ENCODE measurements at places on chromosomes 1 and 21. TPM values are rescaled to one million over a fixed set of nuclear protein-coding genes. Genes with fewer than 3 reads are reported as not detected.

The SGIP1 gene
- total RNA-seq, result 22.8 TPM

The FAM163A gene
- 3.2 TPM for total RNA-seq

DNA sequence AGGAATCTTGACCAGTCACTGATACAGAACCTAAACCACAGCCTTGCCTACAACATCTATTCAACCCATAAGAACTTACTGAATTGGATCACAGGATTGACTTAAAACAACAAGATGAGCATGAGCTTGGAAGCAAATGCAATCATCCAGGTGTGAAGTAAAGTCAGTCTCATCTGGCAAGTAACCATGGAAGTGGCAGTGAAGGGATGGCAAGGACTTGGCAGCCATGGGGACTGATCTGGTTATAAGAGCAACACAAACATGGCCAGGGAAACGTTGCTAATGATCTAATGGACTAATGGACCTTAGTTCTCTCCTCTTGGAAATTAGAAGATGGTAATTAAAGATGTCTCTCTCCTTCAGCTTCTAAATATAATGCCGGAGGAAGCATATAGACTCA is 133.1 kb downstream of the VAV3 start:
- no peaks in the 10 kb centered on the region for H3K36me3 ChIP-seq
- H3K27me3 ChIP-seq, result no peaks in the 10 kb centered on the region
- peak; percentile 82 for DNase-seq

DNA sequence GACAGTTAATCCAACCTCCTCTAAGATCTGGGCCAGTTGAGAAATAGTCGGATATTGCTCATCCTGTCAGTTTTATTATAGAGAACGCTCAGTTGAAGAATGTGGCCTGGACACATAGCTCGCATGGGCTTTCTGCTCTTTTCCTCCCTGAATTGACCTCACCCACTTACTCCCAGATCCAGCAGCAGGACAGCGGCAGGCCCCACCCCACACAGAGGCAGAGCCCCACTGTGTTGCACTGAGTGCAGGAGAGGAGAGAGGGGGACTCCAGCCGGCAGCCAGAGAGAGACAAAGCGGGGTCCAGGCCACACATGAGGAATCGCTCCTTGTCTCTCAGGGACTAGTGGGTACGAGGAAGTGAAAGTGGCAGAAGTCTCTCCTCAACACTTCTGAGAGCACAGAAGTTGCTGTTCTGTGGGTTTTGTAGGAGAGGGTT is 78.6 kb downstream of the LAMC1 start:
- peak; percentile 13 for DNase-seq
- H3K36me3 ChIP-seq, result peaks cover 7% of the 10 kb centered on the region
- no peak overlapping the region for H3K27ac ChIP-seq
- H3K4me1 ChIP-seq, result peaks cover 24% of the 10 kb centered on the region
- no peaks in the 10 kb centered on the region for H3K27me3 ChIP-seq
- no peak overlapping the region for H3K4me3 ChIP-seq

- peaks cover 13% of the 10 kb centered on the region for H3K4me1 ChIP-seq
- H3K4me3 ChIP-seq, result peak within 1 kb of the TSS; percentile 6
- peak; percentile 64 for DNase-seq
- H3K27me3 ChIP-seq, result no peaks in the 10 kb centered on the region
These were observed at the start of gene SLC27A3 for GRCh38 chr1:153774780-153775457. SLC27A3 (plus strand) TSS chr1:153775407; CDS start chr1:153775498, 91 bp downstream.

GRCh38 chr1:207954104-207954503 is 43.2 kb upstream of the CD34 start:
- no peaks in the 10 kb centered on the region for H3K36me3 ChIP-seq
- DNase-seq, result no peak
- peaks cover 9% of the 10 kb centered on the region for H3K4me1 ChIP-seq
- no peak overlapping the region for H3K27ac ChIP-seq

DNA sequence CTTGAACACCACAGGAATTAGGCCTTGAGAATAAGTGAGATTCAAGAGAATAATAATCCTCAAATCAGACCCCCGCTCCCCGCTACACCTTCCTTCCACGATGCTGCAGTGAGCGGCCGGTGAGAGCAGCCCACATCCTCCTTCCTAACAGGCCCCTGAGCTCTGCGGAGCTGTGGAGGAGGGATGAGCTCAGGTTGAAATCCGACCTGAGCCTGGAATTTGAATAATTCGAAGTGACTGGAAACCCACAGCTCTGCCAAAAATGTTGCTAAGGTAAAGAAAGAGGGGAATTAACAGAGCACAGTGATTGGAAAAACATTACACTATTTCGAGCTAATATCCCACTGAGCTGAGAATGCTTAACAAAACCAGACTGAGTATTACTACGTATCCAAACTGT is 90.0 kb downstream of the URB2 start:
- DNase-seq, result no peak
- H3K4me1 ChIP-seq, result no peaks in the 10 kb centered on the region
- no peaks in the 10 kb centered on the region for H3K36me3 ChIP-seq
- H3K27me3 ChIP-seq, result no peaks in the 10 kb centered on the region

- H3K27ac ChIP-seq, result no peak overlapping the region
- peaks cover 31% of the 10 kb centered on the region for H3K4me1 ChIP-seq
These were observed 10.7 kb upstream of the MATN1 start for GRCh38 chr1:30734106-30734505.

DNA sequence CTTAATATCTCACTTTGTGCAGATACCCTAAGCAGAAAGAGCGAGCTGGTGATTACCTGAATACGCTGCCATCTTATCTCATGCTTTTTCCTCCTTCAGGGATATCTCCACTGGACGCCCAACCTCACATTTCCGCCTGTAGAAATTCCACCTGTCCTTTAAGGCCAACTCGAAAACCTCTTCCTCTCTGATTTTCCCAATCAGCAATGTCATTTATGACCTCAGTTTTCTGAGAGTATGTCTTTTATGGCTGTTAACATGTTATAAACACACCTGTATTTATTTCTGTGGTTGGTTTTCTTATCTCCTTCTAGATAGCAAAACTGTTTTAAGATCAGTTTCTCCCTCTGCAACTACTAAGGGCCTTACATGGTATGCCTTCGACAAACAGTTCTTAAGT is 41.1 kb downstream of the CD34 start:
- H3K4me3 ChIP-seq, result no peak overlapping the region
- H3K4me1 ChIP-seq, result peaks cover 24% of the 10 kb centered on the region
- no peak overlapping the region for H3K27ac ChIP-seq
- H3K27me3 ChIP-seq, result no peaks in the 10 kb centered on the region

DNA sequence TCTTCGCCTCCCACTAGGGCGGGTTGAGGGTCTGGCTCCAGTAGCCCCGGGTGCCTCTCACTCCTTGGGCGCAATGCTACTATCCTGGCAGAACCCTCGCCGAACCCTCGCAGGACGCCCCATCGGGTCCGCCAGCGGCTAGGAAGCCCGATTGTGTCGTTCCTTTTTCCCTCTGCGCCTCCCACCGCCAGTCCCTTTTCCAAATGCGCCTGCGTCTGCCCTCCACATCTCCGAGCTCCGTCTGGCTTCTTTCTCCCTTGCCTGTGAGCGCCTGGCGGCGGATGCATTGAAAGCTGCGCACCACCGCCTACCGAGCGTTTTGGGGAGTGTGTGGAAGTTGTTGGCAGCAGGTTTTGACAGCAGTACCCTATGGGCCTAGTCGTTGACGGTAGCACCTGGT is 1.0 kb upstream of the DIRAS3 start:
- DNase-seq, result peak; percentile 18
- H3K36me3 ChIP-seq, result no peaks in the 10 kb centered on the region
- H3K27me3 ChIP-seq, result no peaks in the 10 kb centered on the region
- H3K4me1 ChIP-seq, result no peaks in the 10 kb centered on the region
- no peak overlapping the region for H3K27ac ChIP-seq
- no peak overlapping the region for H3K4me3 ChIP-seq

All from thyroid gland (tissue), 4 donors.